ENCODE measurements at places on chromosomes 4 and X.

DNA sequence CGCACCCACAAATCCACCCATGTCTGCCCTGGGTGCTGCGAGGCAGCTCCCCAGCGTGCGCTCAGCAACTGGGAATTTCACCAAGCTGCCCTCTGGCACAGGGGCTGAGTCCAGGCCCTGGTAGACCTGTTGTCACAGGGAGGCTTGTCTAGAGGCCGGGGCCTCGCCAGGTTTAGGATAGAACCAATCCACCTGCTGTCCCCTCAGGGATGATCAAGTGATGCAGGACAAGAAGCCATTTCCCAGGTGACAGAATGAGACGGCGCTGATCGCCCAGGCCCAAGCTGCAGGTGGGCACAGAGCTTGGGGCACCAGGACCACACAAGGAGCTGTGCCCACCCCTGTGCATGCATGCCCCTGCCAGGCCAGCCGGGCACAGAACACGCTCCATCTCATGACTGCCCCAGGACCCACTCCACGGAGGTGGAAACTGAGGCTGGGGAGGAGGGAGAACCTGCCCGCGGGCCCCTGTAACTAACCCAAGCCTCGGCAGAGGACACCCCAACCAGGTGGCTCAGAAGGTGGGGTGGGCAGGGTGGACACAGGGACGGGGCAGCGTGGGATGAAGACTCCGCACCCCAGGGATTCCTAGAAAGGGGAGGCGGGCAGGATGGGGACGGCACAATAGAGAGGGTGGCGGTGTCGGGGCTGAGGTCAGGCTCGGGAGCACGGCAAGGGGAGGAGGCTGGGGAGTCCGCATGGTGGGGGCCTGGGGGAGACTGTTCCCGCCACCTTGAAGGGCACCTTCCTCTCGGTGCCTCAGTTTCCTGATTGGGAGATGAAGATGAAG lies 78.0 kb downstream of the ZFYVE28 start:
- no peak for DNase-seq

DNA sequence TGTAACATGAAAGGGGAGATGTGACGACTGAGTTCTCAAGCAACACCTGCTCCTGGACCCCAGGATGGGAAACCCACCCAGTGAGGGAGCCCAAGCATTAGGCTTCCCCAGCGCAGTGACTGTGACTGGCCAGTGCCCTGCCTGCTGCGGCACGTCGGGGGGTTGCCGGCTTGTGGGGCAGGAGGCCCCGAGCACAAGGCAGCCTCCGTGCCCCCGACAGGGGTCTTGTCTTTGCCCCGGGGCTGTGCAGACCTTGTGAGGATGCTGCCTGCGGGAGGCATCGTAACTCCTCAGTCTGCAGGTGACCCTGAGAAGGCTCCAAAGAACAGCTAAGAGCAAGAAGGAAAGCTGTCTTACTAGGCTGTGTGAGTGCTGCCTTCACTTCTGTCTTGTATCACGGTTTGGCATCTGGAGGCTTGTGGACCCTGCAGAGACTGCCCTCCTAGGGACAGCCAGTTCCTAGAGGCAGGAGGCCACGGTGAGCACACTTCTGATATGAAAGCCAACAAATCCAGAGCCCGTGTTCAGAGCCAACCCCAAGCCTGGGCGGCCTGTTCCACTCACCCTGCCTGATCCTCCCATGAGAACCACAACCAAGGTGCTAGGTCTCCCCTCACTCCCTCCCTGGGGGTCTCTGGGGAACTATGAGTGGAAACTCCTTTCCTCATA lies 47.7 kb downstream of the FGFRL1 start:
- no peak for DNase-seq

- DNase-seq: no peak
Measured at GRCh38 chr4:6236816-6237390, 32.7 kb upstream of the WFS1 start.

DNA sequence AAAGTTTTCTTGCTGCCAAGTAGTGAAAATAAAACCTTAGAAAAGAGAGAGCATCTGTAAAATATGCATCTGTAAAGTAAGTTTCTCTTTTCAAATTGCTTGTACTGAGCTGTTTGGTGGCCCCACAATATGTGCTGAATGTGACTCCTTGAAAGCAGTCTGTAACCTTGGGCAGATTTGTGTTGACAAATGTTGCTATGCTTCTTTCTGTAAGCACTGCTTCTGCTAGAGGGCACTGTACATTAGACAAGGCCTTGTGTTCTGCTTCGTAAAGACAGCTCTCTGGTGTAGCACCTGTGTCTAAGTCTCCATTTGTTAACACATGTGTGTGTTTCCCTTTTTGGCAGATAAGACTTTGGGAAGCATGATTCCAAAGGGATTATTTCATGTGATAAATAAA lies 56.6 kb upstream of the NRK start:
- DNase-seq: no peak

- DNase-seq: no peak
Measured at GRCh38 chr4:71772592-71772991, 11.3 kb downstream of the GC start.

DNA sequence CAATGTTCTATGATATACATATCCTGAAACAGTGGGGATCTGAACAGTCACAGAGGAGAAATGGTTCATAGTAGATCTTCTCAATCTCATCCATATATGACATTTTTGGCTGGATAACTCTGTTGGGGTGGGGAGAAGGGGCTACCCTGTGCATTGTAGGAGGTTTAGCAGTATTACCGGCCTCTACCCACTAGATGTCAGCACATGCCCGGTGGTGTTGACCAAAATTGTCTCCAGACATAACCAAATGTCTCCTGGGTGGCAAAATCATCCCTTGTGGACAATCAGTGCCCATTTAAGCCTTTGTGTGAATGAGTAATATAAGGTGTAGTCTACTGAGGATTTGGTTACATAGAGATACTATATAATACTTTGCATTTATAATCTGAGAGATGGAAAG lies 89.9 kb downstream of the PLS3 start:
- peak; percentile 1 for DNase-seq

DNA sequence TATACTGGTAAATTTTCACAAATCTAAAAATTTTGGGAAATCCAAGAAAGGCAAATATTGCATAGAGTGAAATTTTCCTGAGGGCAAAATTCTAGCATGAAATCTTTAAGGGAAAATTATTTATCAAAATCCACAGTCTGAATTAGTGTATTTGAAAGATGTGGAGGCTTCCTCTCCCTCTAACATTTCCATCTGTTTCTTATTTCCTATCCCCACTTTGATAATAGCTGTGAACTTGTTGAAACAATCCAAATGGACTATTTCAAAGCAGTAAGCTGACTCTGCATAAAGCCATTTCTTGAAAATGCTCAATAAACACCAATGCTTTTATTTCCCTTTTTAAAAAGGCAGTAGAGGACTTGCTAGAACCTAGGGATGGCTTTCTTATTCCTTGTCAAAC lies 107.3 kb upstream of the PABPC4L start:
- DNase-seq: no peak

GRCh38 chr4:42398171-42398870 lies 1.0 kb downstream of the SHISA3 start:
- no peak for DNase-seq

Measured in CD14-positive monocyte (primary cell).